Suprapubic skin (tissue), 4 donors: ENCODE measurements at places on chromosomes 3 and 15.
A peak's percentile ranks its signal among the peaks of the same experiment; 100 is the strongest.

DNA sequence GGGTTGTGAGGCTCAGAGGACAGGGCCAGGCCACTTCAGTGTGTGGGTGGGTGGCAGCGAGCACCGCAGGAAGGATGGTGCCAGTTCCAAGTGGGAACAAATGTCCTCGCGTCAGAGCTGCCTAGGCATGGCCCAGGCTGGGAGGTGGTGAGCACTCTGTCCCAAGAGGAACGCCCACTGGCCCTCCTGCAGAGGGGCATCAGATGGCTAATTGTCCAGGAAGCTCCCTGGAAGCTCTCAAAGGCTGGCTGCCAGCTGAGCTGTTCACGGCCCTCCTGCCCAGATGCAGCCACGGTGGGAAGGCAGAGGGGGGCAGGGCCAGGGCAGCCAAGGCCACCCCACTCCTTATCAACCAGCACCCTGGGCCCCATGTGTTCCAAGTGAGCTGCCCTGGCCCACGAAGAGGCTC, 55.2 kb downstream of the IQSEC1 start:
- H3K4me3 ChIP-seq: no peak overlapping the region
- no peaks in the 10 kb centered on the region for H3K36me3 ChIP-seq
- H3K27ac ChIP-seq: peak overlapping the region; percentile 42
- H3K4me1 ChIP-seq: peaks cover 67% of the 10 kb centered on the region

DNA sequence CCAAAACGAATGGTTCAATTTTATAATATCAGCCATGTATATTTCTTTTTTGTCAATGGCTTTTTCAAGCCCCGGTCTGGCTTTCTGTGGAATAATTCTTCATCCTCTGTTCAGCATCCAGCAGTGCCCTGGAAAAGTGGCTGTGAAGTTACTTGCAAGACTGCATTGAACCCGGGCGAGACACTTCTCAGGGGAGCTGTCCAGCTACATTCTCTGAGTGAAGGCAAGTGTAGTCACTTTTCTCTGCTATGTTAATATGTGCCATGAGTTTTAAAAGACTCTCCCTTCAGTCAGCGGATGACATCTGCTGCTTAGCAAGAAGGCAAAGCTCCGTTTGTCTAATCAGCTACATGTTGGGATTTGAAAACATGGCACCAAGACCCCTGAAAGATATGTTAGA, 81.3 kb upstream of the RGMA start:
- no peak overlapping the region for H3K27ac ChIP-seq
- no peak for DNase-seq
- peaks cover 9% of the 10 kb centered on the region for H3K27me3 ChIP-seq
- no peaks in the 10 kb centered on the region for H3K36me3 ChIP-seq
- H3K4me1 ChIP-seq: no peaks in the 10 kb centered on the region

GRCh38 chr3:8573342-8573926, 71.2 kb downstream of the SSUH2 start:
- H3K4me3 ChIP-seq: no peak overlapping the region
- peaks cover 4% of the 10 kb centered on the region for H3K36me3 ChIP-seq
- H3K27ac ChIP-seq: no peak overlapping the region

DNA sequence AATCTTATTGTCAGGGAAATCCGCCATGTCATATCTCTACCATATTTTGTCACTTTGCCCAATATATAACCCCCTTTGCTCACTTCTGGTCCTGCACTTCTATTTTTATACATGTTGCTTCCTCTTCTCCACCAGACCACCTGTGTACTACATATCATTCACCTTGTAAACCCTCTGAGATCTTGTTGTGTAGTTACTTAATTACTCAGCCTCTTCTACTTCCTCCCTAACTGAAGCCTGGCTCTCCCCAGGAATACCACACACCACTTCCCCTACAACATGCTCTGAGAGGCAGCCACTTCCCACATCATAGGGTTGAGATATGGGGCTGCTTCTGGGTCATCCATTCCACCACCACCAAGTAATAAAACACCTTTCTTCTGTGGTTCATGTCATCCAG, 10.0 kb downstream of the HEXA start:
- H3K4me1 ChIP-seq: peaks cover 24% of the 10 kb centered on the region
- H3K27ac ChIP-seq: no peak overlapping the region
- no peaks in the 10 kb centered on the region for H3K27me3 ChIP-seq

DNA sequence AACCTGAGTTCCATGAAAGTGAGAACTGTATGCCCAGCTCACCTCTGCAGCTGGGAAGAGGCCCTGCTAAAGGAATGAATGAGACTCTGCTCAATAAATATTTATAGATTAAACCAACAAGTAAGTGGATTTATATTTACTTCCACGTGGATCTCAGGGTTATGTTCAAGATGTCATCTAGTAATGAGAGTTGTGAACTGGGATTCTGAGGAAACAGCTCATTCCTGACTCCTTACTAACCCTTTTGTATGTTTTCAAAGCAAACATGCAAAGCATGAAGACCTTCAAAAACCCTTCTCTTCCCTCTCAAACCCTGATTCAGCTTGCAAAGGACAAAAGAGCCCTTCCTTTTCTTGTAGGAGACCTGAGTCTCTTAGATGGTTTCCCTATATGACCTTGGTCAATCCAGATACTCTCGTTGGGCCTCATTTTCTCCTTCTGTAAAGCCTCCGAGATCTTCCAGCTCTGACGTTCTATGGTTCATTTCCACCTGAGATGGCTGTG, 53.4 kb downstream of the LSM3 start:
- H3K27me3 ChIP-seq: no peaks in the 10 kb centered on the region
- no peak overlapping the region for H3K27ac ChIP-seq
- peaks cover 47% of the 10 kb centered on the region for H3K4me1 ChIP-seq
- no peaks in the 10 kb centered on the region for H3K36me3 ChIP-seq
- no peak for DNase-seq
- H3K4me3 ChIP-seq: no peak overlapping the region

DNA sequence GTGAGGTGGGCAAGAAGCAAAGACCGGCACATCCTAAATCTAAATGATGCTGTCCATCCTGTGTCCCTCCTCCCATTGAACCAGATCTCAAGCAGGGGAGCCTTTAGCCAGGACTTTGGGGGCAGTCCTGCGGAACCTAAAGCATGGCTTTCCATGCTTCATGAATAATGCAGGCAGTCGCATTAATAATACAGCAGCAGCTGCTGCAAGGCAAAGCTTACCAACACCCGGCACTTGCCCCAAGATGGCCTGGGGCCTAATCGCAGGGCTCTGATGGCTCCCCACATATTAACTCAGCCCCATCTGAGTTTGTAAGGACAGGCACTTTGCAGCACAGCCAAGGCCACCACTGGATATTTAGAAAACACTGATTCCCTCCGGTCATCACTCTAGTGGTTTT, 114.4 kb downstream of the NTRK3 start:
- H3K4me1 ChIP-seq: no peaks in the 10 kb centered on the region
- no peaks in the 10 kb centered on the region for H3K36me3 ChIP-seq
- no peak for DNase-seq
- no peak overlapping the region for H3K4me3 ChIP-seq
